ENCODE measurements at places on chromosomes 1 and 21.
A peak's percentile ranks its signal among the peaks of the same experiment; 100 is the strongest.

- peak; percentile 75 for DNase-seq
Observed at GRCh38 chr1:101238681-101239094, 1.9 kb downstream of the S1PR1 start.

- DNase-seq: no peak
Observed at GRCh38 chr1:9671377-9672140, 20.0 kb downstream of the PIK3CD start.

GRCh38 chr1:1168451-1169411 lies 4.9 kb upstream of the TTLL10 start:
- no peak for DNase-seq

DNA sequence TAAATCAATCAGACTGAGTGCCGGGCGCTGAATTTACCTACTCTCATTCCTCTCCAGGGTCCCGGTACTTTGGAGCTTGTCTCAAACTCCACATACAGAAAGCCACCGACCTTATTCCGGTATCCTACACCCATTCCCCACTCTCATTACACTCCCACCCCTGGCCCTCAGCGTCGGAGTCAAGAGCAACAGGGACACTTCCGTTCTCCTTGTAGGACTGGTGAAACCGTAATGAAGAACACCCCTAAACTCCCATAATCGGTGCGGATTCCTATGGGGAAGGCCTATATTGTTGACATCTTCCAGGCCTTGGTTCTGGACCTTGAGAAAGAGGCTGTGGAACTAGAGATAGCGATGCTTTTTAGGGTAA lies 798 bp downstream of the ZBED6 start:
- no peak for DNase-seq
